ENCODE measurements at places on chromosomes 16 and 17.
A peak's percentile ranks its signal among the peaks of the same experiment; 100 is the strongest.

- DNase-seq = peak; percentile 75
Observed at GRCh38 chr17:7296189-7296861, 1.9 kb upstream of the YBX2 start.

DNA sequence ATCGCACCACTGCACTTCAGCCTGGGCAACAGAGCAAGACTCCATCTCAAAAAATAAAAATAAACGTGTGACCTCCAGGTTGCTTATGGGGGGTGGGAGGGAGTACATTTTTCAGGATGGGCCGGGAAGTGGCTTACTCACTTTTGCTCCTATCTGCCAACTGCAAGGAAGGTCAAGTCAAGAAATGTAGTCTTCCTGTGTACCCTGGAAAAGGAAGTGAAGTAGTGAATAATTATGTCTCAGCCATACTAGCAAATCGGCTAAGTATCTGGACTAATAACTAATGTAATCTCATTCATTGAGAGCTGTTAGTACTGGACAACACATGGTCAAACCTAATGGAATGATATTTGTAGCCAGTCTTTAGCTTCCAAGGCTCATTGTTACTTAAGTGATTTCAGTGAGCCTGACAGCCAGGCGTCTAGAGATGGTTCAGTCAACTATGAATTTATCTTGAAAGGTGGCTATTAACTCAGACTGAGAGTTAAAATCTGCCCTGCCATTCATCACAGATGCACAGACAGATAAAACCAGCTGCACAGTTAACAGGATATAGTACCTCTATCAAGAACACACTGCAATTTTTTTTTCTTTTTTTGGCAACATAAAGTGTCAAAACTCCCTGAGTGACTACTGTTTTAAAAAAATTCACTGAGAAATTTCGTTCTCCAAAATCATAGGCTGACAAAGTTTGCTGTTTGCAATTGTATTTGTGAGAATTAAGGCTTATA is 3.7 kb upstream of the TACO1 start:
- no peak for DNase-seq

DNA sequence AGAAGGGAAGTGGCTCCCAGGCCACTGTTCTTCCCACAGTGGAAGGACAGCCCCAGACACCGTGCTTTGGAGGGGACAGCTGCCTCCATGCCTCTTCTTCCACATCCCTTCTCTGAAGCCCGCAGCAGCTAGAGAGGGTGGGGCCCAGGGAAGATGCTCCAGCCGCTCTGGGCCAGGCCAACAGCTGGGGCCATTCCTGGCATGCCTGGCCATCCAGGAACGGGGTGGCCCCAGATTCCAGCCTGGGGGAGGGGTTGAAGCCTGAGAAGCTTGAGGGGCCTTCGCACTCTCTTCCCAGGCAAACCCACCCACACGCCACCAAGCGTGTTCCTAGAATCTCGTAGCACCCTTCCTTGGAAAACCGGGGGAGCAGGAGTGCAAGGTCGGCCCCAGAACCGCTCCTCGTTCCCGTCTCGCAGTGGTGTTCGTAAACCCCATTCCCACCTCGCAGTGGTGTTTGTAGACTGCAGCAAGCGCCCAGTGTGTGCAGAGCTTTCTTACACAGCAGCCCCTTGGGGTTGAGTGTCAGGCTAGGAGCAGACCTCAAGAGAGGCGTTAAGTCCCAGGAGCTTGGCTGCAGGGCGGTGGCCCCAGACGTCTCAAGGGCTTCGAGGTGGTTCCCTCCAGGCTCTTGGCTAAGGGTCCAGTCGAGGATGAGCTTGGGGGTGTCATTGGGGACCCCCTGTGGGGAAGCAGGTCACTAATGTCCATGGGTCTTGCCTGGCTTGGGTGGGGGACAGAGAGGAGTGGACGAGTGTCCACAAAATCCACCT is 2.7 kb downstream of the CDH15 start:
- no peak for DNase-seq

- no peak for DNase-seq
Observed at GRCh38 chr16:27429330-27429871, 27.4 kb downstream of the IL21R start.

DNA sequence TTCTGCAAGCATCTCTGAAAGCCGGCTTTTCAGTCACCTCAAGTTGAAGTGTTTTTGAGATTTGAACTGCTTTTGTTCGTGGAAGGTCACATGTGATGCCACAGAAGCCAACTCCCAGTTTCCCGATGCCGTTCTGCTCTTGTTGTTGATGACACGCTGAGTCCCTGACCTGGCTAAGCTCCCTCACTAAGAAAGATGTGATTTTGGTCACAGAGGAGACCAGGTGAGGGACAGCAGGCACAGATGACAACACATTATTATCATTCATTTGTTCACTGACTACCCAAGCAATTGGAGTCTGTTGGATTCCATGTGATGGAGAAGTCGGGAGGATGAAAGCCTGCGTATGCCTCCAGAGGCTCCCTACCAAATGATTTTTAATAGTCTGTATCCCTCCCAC is 822.4 kb upstream of the RBFOX1 start:
- DNase-seq = no peak

DNA sequence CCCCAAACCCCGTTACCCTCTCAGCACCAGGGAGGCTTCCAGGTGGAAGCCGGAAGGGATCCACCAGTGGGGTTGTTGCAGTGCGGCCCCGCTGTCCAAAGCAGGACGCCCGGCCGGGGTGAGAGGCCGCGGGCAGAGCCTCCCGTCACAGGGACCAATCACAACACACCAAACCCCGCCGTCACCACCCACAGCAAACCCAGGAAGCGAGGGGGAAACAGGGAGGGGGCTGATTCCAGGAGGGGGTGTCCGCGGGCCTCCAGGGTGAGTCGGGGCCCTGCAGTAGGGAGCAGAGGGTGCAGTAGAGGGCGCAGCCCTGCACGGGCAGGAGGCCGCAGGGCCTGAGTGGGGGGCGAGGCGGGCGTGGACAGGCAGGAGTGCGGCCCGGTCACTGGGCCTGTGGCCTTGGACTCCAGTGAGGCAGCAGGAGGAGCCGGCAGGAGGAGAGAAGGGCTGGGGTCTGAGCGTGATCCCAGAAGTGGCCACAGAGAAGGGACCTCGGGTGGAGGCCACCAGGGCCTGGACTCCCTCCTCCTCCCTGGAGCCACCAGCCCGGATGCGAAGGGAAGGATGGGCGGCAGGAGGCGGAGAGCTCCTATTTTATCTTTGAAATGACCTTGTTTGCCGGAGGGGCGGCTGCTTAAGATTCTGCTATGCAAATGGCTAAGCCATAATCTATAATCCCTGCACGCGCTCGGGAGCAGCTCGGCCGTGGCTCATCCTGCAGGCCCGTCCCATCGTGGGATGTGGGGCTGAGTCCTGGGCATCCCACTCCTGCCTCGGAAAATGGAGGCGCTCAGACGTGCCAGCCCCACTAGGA is 41.5 kb downstream of the ZFPM1 start:
- no peak for DNase-seq
